Muscle of arm (tissue), 14 donors: ENCODE measurements at places on chromosomes 4 and X. TPM values are rescaled to one million over a fixed set of nuclear protein-coding genes. Genes with fewer than 3 reads are reported as not detected.

- DNase-seq, result no peak
Measured at GRCh38 chr4:10635091-10635490, 49.5 kb downstream of the CLNK start.

GRCh38 chr4:79217025-79217424 is 108.8 kb downstream of the NAA11 start:
- no peak for DNase-seq

Gene PPEF2
- 0.08 TPM for polyA plus RNA-seq

Gene STK26
- 38.8 TPM for polyA plus RNA-seq

Gene STK32B
- 9.4 TPM for polyA plus RNA-seq

Gene POLN
- 4.0 TPM for polyA plus RNA-seq

DNA sequence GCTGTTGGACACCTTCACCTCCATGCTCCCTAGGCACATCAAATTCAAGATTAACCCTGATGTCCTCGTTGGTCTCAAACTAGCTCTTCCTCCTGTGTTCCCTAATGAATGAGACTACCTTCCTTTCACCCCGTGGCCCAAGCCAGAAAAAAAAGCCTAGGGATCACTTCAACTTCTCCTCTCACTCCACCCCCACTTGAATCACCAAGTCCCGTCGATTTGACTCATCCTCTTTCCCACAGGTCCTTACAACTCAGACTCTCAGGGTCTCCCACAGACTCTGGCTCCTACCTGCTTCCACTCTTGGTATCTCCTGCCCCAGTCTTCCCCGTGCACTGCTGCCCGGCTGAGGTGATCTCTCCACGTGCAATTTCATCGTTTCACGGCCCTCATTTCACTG is 8.5 kb downstream of the SLC25A43 start:
- DNase-seq, result no peak

Gene PCSK1N
- polyA plus RNA-seq, result not detected

DNA sequence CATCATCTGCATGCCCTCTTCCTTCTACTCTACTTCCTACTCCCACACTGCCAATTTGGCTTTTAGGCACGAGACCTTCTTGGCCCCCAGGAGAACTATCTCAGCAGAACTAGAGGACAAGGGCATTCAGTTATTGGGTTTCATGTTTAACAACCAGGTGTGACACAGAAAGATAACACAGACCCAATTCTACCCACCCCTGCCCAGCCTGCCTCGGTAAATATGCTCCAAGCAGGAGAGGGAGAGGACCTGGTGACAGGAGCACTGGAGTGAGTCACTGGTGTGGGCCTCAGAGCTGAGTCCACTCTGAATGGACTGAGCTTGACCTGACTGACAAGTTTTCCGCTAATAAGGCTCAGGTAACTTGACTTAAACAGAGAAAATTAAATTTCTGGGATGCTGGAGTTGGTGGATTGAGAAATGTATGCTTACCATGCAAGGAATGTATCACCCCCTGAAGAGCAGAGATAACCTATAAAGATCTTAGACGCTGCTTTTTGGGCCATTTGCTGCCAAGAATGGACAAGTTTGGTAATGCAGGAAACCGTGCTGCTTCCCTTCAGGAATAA is 52.5 kb downstream of the CASP3 start:
- no peak for DNase-seq

GRCh38 chr4:151417766-151418376 is 8.9 kb downstream of the FHIP1A start:
- no peak for DNase-seq

DNA sequence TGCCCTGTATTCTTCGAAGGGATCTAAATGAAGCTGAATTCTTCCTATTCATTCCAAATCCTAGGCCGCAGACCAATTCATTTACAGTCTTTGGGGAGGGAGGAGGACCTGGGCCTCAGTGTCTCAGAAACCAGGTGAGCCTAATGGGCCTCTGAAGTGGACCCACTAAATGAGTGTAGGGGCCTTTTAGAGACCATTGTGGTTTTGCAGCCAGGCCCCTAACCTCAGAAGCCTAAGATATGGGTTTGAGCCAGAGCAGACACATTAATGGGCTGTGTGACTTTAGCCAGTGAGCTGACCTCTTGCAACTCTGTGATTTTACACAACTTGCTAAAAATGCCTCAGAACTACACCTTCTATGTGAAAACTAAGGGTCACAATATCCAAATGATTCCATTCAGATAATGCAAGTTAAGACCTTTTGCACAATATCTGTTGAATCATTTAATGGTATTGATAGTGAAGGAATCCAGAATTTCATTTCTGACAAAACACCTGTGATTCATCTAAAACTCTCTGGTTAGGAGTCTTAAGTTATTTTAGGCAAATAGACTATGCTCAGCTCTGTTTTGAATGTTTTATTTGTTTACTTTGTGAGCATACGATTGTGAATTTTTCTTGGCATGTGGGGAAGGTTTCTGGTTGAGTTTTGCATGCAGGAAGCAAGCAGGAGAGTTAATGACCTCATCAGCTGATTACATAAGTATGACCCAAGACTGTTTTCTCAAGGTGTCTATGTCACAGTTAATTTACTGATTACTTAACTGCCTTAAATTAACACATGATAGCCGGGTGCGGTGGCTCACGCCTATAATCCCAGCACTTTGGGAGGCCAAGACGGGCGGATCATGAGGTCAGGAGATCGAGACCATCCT is 75.0 kb downstream of the EVC start:
- no peak for DNase-seq

Gene MAGT1
- polyA plus RNA-seq, result 47.7 TPM

DNA sequence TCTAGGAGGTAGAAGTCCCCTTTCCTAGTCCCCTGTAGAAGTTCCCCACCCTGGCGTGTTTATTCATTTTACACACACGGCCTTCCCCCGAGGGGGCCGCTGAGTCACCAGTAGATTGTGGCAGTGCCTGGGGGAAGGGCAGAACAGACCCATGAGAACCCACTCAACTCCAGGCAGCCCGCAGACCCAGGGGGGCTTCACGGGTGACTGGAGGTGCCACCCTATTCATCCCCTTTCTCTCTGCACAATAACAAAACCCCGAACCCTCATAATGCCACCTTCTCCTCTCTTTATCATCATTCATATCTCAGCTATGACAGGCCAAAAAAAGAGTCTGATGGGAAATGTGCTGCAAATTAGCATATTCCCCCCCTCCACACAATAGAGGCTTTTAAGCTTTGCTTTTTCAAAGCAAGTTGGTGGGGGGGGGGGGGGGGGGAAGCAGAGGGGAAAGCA is 20.4 kb upstream of the GPM6B start:
- DNase-seq, result no peak

GRCh38 chr4:153728660-153729059 is 31.2 kb downstream of the RNF175 start:
- DNase-seq, result no peak

- no peak for DNase-seq
Measured at GRCh38 chr4:151541389-151542071, 132.6 kb downstream of the FHIP1A start.

GRCh38 chr4:55884851-55885219 is 31.4 kb downstream of the EXOC1 start:
- no peak for DNase-seq

Gene DACH2
- 0.38 TPM for polyA plus RNA-seq

- DNase-seq, result no peak
Measured at GRCh38 chr4:68606240-68606639, 30.1 kb upstream of the UGT2B17 start.

GRCh38 chr4:22434895-22435294 is 81.0 kb downstream of the ADGRA3 start:
- peak; percentile 23 for DNase-seq

Gene FAM47E
- 1.8 TPM for polyA plus RNA-seq

Gene RUFY3
- polyA plus RNA-seq, result 62.2 TPM

GRCh38 chr4:73573794-73574528 is 46.3 kb downstream of the RASSF6 start:
- peak; percentile 74 for DNase-seq

Gene NRK
- polyA plus RNA-seq, result 238 TPM

GRCh38 chr4:56532239-56532638 is 26.6 kb downstream of the ARL9 start:
- DNase-seq, result no peak

- DNase-seq, result no peak
Measured at GRCh38 chr4:4969298-4969697, 50.0 kb downstream of the CYTL1 start.

- no peak for DNase-seq
Measured at GRCh38 chr4:7306986-7307385, 114.6 kb downstream of the SORCS2 start.

DNA sequence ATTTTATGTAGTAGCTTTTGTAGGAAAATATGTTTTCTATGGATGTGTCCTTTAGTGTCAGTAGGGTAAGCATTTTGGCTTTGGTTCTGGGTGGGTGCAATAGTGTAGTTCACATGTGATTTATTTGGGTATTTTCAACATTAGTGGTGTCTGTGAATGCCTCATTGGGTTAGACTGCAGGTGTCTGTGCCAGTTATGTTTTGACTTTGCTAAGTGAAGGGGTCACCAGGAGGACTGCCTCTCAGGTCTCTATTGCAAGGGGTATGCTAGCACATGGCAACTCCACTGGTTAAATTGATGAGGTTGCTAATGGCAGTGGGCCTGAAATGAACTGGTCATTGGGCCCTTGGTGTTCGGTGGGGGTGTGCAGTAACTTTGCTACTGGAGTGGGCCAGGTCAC is 467.1 kb downstream of the NAF1 start:
- no peak for DNase-seq

Gene EREG
- 0.04 TPM for polyA plus RNA-seq

DNA sequence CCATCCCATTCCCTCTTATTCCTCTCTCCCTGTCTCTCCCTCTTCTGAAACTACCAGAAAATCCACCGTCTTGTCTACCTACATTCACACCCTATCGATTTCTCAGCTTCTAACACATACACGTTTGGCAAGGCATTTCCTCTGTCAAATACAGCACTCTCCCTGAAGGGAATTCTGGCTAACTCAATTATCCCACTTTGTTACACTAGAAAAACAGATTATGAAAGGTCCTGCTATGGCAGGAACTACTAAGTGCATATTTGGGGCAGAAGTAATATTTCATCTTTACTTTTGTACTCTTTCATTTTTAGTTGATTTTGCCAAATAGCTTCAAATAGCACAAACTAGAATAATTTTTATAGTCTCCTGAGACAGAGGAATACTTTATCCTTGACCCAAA is 46.6 kb upstream of the KLHL8 start:
- no peak for DNase-seq

- DNase-seq, result no peak
Measured at GRCh38 chr4:150318527-150318926, 240.3 kb downstream of the DCLK2 start.

Gene TRIM75
- not detected for polyA plus RNA-seq

GRCh38 chrX:135985973-135986310 is 707 bp downstream of the SLC9A6 start:
- no peak for DNase-seq

- no peak for DNase-seq
Measured at GRCh38 chrX:10564484-10564883, 55.9 kb downstream of the MID1 start.

- DNase-seq, result no peak
Measured at GRCh38 chr4:185872747-185873380, 60.9 kb upstream of the SORBS2 start.

Gene KIT
- 6.5 TPM for polyA plus RNA-seq

- no peak for DNase-seq
Measured at GRCh38 chr4:87209182-87209581, 11.2 kb downstream of the KLHL8 start.

GRCh38 chr4:106080376-106080775 is 185.1 kb downstream of the NPNT start:
- no peak for DNase-seq

DNA sequence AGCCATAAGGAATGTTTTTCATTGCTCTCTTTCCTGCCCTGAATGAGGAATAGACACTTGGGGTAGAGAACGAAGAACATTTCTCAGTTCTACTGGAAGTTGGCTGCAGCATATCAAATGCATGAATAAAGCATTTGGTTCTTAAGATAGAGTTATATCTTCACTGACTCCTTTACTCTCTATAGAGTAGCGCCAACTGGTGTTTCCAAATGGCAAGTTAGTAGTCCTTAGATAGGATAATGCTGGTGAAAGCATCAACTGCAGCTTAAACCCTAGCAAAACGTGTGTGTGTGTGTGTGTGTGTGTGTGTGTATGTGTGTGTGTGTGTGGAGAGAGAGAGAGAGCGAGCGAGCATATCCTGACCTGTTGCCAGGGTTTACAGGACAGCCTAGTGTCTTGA is 62.2 kb upstream of the FRMPD4 start:
- no peak for DNase-seq

- peak; percentile 66 for DNase-seq
Measured at GRCh38 chr4:68349279-68349648, 626 bp downstream of the YTHDC1 start.

GRCh38 chr4:109434007-109434971 is 674 bp downstream of the SEC24B start:
- peak; percentile 59 for DNase-seq

Gene USP17L30
- polyA plus RNA-seq, result not detected

GRCh38 chr4:17310269-17310652 is 201.6 kb downstream of the QDPR start:
- no peak for DNase-seq

GRCh38 chrX:130497531-130497930 is 95.7 kb downstream of the RBMX2 start:
- no peak for DNase-seq

DNA sequence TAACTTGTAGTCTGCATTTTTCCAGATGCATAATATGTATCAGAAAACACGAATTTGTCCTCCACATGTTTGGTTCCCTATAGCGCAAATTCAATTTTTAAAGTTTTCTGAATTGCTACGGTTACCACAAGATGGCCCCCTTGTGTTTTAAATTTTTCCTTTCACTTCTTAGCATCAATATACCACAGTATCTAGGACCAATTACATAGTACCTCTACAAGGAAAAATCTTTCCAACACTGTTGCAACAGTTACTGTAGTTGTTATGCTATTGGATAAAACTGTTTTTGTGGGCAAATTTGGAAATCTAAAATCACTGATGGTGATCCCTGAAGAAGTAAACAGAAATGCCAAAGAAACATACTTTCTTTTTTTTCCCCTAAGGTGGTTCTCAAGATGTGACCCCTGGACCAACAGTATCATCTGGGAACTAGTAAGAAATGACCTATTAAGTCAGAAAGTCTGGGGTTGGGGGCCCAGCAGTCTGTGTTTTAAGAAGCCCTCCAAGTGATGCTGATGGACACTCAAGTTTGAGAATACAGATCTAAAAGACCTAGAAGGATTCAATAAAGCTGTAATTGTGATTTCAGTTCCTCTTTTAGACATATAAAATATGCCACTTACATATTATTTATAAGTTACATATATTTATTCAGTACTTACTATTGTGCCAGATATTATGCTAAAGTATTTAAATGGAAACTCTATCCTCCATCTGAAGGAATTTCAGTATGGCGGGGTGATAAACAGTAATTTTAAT is 3.1 kb downstream of the ZGRF1 start:
- DNase-seq, result peak; percentile 31
